ENCODE measurements at places on chromosomes 7 and 10. TPM values are rescaled to one million over a fixed set of nuclear protein-coding genes. Genes with fewer than 3 reads are reported as not detected.

DNA sequence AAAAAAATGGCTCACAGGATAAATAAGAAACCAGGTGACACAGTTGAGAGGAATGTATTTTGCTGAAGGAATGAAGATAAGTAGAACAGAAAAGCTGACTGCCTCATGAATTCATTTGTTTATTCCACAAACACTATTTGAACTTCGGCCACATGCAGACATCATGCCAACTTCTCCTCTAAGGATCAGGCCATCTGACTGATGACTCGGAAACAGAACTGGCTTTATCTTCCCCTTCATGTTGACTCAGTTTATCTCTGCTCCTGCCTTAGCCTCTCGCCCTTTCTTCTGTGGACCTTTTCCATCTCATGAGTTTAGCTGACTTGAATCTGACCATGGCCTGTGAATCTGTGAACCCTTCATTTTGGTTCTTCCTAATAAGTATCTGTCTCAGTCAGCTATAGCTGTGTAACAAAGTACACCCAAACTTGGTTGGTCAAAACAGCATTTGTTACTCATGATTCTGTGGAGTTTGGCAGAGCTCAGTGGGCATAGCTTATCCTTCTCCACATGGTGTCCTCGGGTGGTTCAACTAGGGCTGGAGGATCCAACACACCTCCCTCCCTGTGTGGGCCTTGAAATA, 44.0 kb upstream of the GRID1 start:
- DNase-seq = no peak

DNA sequence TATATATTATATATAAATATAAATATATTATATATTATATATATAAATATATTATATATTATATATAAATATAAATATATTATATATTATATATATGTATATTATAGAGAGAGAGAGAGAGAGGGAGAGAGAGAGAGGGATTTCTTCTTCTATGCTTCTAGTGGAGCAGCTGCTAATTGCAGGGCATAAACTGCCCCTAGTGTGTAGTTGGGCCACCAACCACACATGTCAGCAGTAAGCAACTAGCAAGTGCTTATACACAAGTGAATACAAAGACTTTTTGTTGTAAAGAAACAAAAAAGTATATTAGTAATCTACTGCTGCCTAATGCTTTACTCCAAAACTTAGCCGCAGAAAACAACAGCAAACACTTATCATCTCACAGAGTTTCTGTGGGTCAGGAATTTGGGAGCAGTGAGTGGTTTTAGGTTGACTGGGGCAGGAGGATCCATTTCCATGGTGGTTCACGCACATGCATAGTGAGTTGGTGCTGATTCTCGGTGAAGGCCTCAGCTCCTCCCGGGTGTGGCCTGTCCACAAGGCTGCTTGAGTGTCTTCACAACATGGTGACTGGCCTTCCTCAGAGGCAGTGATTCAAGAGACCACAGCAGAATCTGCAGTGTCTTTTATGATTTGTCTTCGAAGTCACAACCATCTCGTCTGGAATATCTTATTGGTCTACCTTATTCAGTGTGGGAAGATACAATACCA, 25.5 kb upstream of the BAG3 start:
- DNase-seq = no peak

- DNase-seq = no peak
These were observed 241.4 kb downstream of the LRMDA start for GRCh38 chr10:75672842-75673241.

- DNase-seq = peak; percentile 88
These were observed 161.2 kb downstream of the CELF2 start for GRCh38 chr10:11178606-11179515.

Gene ZMIZ2
- 123 TPM for total RNA-seq

DNA sequence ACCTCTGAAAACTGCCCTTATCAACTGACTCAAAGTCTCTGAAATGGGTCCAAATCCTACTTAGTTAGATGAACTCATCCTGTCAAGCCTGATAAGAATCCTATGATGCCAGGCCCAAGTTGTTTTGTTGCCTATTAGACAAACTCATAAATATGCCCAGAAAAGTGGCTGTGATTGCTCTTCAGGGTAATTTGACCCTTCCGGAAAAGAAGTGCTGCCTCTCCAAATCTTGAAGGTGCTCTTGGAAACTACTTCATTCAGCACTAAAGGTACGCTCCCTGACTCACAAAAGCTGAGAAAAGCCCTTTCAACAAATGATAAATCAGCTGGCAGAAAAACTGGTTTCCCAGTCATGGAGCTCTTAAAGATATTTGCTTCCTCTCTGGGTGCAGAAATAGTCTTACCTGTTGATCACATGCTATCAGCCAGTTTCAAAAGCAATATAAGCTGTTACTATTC, 6.7 kb downstream of the IFIT5 start:
- no peak for DNase-seq

- no peak for DNase-seq
These were observed 51.1 kb downstream of the KMT2E start for GRCh38 chr7:105065104-105065503.

DNA sequence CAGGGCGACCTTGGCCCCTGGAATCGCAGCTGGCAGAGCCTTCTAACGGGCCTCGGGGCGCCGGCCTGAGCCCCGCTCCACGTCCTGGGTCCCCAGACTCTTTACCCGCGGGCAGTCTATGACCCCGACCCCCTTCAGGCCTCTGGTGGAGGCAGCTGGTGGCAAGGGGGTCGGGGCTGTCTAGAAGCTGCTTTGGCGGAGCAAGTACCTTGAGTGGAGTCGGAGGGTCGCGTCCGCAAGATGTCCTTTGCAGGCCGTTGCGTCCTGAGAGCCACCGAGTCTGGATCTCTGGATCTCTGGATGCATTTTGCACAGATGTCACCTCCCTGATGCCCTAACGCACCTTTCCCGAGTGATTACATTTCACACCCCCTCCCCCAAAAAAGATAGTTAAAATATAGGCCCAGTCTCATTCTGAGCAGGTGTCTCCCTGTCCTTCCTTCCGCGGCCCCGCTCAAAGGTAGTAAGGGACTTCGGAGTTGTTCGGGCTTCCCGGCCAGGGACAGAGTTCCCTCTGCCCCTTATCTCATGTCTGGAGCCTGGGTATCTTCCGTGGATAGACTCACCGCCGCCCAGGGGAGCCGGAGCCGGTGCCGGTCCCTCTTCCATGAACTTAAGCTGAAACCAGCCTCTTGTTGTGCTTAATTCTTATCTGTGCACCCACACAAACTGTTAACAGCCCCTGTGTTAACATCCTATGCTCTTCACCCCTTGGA, 457 bp downstream of the ACADSB start:
- DNase-seq = no peak

Gene MMP21
- total RNA-seq = not detected

All from activated T-helper 1 cell treated with anti-CD3 and anti-CD28 coated beads, Interleukin-12 subunit alpha, Interleukin-12 subunit beta, Interleukin-2, Interleukin-4 antibody, amounts not matched to agents 30 ng/mL and 10 ng/mL and 1 ng/mL, durations not matched to agents 14 hours and 24 hours and 36 hours (primary cell).